ENCODE measurements at places on chromosomes 3 and 15. TPM values are rescaled to one million over a fixed set of nuclear protein-coding genes. Genes with fewer than 3 reads are reported as not detected.

SCAMP5 gene
- total RNA-seq, result 14.0 TPM

HTR3E gene
- total RNA-seq, result not detected

SLC12A1 gene
- total RNA-seq, result not detected

ARNT2 gene
- 16.7 TPM for total RNA-seq

ISLR2 gene
- 0.13 TPM for total RNA-seq

MYEF2 gene
- 13.5 TPM for total RNA-seq

HERC2 gene
- 51.8 TPM for total RNA-seq

DYNC1LI1 gene
- total RNA-seq, result 36.8 TPM

RHCG gene
- 35.8 TPM for total RNA-seq

RBM6 gene
- total RNA-seq, result 31.8 TPM

SLC6A1 gene
- total RNA-seq, result not detected

OR5K4 gene
- total RNA-seq, result not detected

SMCO1 gene
- not detected for total RNA-seq

CGNL1 gene
- total RNA-seq, result 2.0 TPM

TYRO3 gene
- total RNA-seq, result 12.7 TPM

DCBLD2 gene
- total RNA-seq, result 248 TPM

HDC gene
- total RNA-seq, result 0.16 TPM

PXK gene
- total RNA-seq, result 4.9 TPM

LYSMD2 gene
- total RNA-seq, result 24.5 TPM

C2CD4A gene
- not detected for total RNA-seq

KCNMB2 gene
- not detected for total RNA-seq

CCDC13 gene
- 0.49 TPM for total RNA-seq

GPR171 gene
- not detected for total RNA-seq

ATP11B gene
- total RNA-seq, result 6.6 TPM

KIF7 gene
- 4.6 TPM for total RNA-seq
